Osteocyte (in vitro differentiated cells): ENCODE measurements at places on chromosomes 5 and 9.
A peak's percentile ranks its signal among the peaks of the same experiment; 100 is the strongest.

GRCh38 chr5:10198021-10198420 lies 51.7 kb downstream of the ATPSCKMT start:
- no peaks in the 10 kb centered on the region for H3K27me3 ChIP-seq
- no peak for DNase-seq
- H3K4me1 ChIP-seq: peaks cover under 1% of the 10 kb centered on the region
- no peak overlapping the region for H3K27ac ChIP-seq

DNA sequence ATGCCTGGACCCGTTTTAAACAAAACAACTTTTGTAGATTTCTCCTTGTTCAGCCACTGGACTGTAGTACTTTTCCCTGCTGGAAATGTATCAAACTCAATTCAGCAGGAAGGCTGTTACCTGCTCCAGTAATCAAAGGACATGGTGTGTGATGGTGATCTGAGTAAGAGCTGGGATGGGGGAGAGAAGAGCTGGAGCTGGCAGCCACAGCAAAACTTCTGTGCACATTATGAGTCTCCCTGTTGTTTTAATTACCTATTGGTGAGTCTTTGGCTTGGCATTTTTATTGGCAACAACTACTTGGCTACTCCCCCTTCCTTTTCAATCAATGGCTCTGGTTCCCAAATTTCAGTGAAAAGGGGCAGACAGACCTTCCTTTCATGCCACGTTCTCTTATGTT lies 9.7 kb downstream of the NREP start:
- H3K36me3 ChIP-seq: peaks cover 45% of the 10 kb centered on the region
- peak overlapping the region; percentile 89 for H3K27ac ChIP-seq
- no peaks in the 10 kb centered on the region for H3K27me3 ChIP-seq
- peak overlapping the region; percentile 14 for H3K4me3 ChIP-seq

GRCh38 chr5:38749861-38750260 lies 96.0 kb upstream of the OSMR start:
- H3K4me1 ChIP-seq: peaks cover 2% of the 10 kb centered on the region
- H3K27me3 ChIP-seq: peaks cover 42% of the 10 kb centered on the region
- H3K4me3 ChIP-seq: no peak overlapping the region
- H3K27ac ChIP-seq: no peak overlapping the region
- no peak for DNase-seq
- H3K36me3 ChIP-seq: no peaks in the 10 kb centered on the region

- peaks cover 42% of the 10 kb centered on the region for H3K36me3 ChIP-seq
- no peak for DNase-seq
- no peaks in the 10 kb centered on the region for H3K27me3 ChIP-seq
- no peak overlapping the region for H3K4me3 ChIP-seq
Measured at GRCh38 chr5:181233801-181234454, 9.8 kb downstream of the RACK1 start.

GRCh38 chr9:115649991-115650472 lies 503.6 kb upstream of the PAPPA start:
- peaks cover 34% of the 10 kb centered on the region for H3K4me1 ChIP-seq
- H3K27ac ChIP-seq: peak overlapping the region; percentile 25
- H3K27me3 ChIP-seq: no peaks in the 10 kb centered on the region
- H3K4me3 ChIP-seq: no peak overlapping the region

GRCh38 chr5:54671111-54671531 lies 153.6 kb downstream of the SNX18 start:
- peaks cover 24% of the 10 kb centered on the region for H3K4me1 ChIP-seq
- H3K36me3 ChIP-seq: no peaks in the 10 kb centered on the region
- H3K27me3 ChIP-seq: peaks cover 3% of the 10 kb centered on the region
- H3K4me3 ChIP-seq: no peak overlapping the region

DNA sequence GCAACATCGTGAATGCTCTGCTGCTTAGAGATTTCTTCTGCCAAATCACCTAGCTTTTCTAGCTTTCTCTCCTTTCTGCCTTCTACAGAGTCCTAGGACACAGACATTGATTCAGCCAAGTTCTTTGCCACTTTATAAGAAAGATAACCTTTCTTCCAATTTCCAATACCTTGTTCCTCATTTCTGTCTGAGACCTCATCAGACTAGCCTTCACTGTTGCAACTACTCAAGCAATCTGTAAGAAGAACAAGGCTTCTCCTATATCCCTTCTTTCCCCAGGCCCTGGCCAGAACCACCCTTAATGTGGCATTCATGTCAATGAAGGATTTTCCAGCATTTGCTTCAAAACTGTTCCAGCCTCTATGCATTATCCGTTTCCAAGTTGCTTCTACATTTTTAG lies 24.3 kb downstream of the FBXO10 start:
- H3K27ac ChIP-seq: no peak overlapping the region
- H3K27me3 ChIP-seq: no peaks in the 10 kb centered on the region
- no peak overlapping the region for H3K4me3 ChIP-seq
- no peak for DNase-seq
- peaks cover 4% of the 10 kb centered on the region for H3K36me3 ChIP-seq

- no peak for DNase-seq
- no peak overlapping the region for H3K27ac ChIP-seq
- peaks cover 2% of the 10 kb centered on the region for H3K4me1 ChIP-seq
- H3K36me3 ChIP-seq: no peaks in the 10 kb centered on the region
- no peak overlapping the region for H3K4me3 ChIP-seq
Measured at GRCh38 chr9:96667363-96667728, 12.2 kb upstream of the PRXL2C start.

DNA sequence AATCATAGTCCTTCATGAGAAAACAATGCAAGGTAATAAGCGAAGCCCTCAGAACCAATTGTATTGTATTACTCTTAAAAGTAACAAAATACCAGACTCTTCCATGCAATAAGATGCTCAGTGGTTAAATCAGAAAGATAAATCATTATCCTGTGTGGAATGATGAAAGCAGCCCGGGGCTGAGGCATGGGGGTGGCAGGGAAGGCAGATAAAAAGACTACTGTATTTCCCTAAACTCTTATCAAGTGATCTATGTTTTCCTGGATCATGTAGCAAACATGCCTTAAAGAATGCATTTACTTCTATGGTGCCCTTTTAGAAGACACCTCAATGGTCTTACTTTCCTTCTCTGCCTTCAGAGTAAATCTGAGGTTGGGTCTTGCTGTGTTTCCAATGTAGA lies 105.6 kb upstream of the DAPK1 start:
- DNase-seq: no peak
- H3K27ac ChIP-seq: no peak overlapping the region
- no peaks in the 10 kb centered on the region for H3K27me3 ChIP-seq
- peaks cover 64% of the 10 kb centered on the region for H3K4me1 ChIP-seq

DNA sequence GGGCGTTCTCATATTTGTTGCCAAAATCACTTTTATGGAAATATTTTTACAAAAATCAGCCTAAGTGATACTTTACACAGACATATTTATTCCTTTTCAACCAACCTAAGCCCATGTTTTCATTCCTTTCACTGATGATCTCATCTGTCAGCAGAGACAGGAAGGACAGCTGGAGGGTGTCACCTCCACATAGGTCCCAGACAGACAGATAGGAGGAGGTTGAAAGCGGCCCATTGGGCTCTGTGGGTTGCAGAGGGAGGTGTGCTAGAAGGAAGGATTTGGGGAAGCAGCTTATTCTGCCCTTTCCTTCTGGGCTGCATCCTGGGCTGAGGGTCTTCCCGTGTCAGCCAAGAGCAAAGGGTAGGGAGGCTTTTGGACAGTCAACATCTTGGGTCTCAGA lies 26.0 kb upstream of the SEMA4D start:
- no peaks in the 10 kb centered on the region for H3K4me1 ChIP-seq
- H3K27ac ChIP-seq: no peak overlapping the region
- no peak for DNase-seq
- peaks cover 10% of the 10 kb centered on the region for H3K27me3 ChIP-seq
- no peak overlapping the region for H3K4me3 ChIP-seq

- no peak overlapping the region for H3K27ac ChIP-seq
- no peaks in the 10 kb centered on the region for H3K27me3 ChIP-seq
- H3K36me3 ChIP-seq: peaks cover 38% of the 10 kb centered on the region
- DNase-seq: no peak
- no peaks in the 10 kb centered on the region for H3K4me1 ChIP-seq
- H3K4me3 ChIP-seq: no peak overlapping the region
Measured at GRCh38 chr5:56861893-56862485, 46.6 kb downstream of the MAP3K1 start.

DNA sequence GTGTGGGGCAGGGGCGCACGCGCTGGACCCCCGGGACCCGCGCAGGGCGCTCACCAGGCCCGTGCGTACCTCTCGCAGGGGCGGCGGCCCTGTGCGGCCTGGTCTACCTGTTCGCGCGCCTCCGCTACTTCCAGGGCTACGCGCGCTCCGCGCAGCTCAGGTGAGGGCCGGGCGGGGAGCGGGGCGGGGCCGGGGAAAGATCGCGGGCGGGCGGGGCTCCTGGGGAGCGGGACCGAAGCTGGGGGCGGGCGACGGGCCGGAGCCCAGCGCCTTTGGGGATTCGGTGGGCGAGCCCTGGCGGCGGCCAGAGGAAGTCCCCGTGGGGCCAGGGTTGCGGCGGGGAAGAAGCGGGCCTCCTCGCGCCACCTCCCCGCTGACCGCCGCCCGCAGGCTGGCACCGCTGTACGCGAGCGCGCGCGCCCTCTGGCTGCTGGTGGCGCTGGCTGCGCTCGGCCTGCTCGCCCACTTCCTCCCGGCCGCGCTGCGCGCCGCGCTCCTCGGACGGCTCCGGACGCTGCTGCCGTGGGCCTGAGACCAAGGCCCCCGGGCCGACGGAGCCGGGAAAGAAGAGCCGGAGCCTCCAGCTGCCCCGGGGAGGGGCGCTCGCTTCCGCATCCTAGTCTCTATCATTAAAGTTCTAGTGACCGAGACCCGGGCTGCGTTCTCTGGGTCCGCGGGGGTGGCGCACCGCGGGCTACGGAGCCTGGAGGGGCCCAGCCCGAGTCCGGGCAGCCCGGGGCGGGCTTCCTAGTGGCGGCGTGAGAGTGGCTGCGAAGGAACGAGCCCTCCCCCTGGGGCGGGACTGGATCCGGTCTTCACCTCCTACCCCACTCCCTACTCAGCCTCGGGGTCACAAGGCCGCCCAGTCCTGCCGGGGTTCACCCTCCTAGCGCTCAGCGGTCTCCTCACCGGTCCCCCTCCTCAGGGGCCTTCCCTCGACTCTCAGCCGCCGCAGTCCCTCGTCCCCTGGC lies 2.4 kb downstream of the LTC4S start:
- H3K36me3 ChIP-seq: peaks cover 10% of the 10 kb centered on the region
- H3K4me1 ChIP-seq: peaks cover 14% of the 10 kb centered on the region
- peak overlapping the region; percentile 58 for H3K27ac ChIP-seq

DNA sequence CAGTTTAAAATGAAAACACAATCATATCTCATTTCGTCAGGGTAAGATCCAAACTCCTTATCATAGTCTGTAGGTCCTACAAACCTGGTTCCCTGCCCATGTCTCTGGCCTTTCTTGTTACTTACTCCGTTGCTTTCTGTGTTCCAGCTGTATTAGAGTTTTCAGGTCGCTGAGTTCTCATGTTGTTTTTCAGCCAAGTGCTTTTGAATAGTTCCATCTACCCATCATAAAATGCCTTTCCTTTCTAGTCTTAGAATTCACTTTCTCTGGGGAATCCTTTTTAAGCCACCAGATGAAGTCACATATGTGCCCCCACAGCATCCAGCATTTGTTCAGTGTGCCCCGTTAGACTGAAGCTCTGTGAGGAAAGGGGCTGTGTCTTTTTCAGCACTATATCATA lies 228.7 kb downstream of the YTHDC2 start:
- no peak overlapping the region for H3K27ac ChIP-seq
- no peak for DNase-seq
- H3K27me3 ChIP-seq: no peaks in the 10 kb centered on the region

GRCh38 chr9:136045595-136046553 lies 49.2 kb downstream of the NACC2 start:
- H3K4me3 ChIP-seq: no peak overlapping the region
- H3K36me3 ChIP-seq: peaks cover 6% of the 10 kb centered on the region
- H3K27me3 ChIP-seq: no peaks in the 10 kb centered on the region
- H3K27ac ChIP-seq: no peak overlapping the region

- no peak for DNase-seq
- no peaks in the 10 kb centered on the region for H3K27me3 ChIP-seq
- no peaks in the 10 kb centered on the region for H3K36me3 ChIP-seq
- no peak overlapping the region for H3K4me3 ChIP-seq
- H3K4me1 ChIP-seq: no peaks in the 10 kb centered on the region
Measured at GRCh38 chr5:105230516-105231157, 1668.0 kb upstream of the NUDT12 start.

- DNase-seq: no peak
- no peak overlapping the region for H3K4me3 ChIP-seq
- peaks cover 42% of the 10 kb centered on the region for H3K4me1 ChIP-seq
- H3K27me3 ChIP-seq: no peaks in the 10 kb centered on the region
- no peaks in the 10 kb centered on the region for H3K36me3 ChIP-seq
Measured at GRCh38 chr9:38007016-38007415, 62.0 kb downstream of the SHB start.

- H3K4me3 ChIP-seq: no peak overlapping the region
- peaks cover 2% of the 10 kb centered on the region for H3K36me3 ChIP-seq
- no peaks in the 10 kb centered on the region for H3K27me3 ChIP-seq
- DNase-seq: no peak
- H3K27ac ChIP-seq: no peak overlapping the region
Measured at GRCh38 chr9:115757461-115757860, 396.1 kb upstream of the PAPPA start.

DNA sequence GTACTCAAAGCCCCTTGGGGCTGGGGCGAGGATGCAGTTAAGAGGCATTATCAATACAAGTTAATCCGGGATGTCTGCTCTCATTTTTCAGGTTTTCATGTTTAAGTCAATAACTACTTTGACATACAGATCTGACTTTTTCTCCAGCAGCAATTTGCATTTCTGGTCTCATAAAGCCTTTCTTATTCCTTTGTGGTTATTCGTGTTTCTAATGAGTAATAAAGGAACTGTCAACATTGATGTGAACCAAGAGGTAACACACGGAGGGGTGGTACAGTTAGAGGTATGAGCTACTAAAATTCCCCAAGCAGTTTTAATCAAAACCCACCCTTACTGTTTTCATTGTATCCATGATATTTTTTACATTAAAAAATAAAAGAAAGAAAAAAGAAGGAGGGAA lies 138.0 kb upstream of the NFIB start:
- H3K27ac ChIP-seq: no peak overlapping the region
- no peaks in the 10 kb centered on the region for H3K36me3 ChIP-seq
- no peak for DNase-seq
- peaks cover 39% of the 10 kb centered on the region for H3K27me3 ChIP-seq

- H3K36me3 ChIP-seq: peaks cover 18% of the 10 kb centered on the region
- no peaks in the 10 kb centered on the region for H3K27me3 ChIP-seq
- H3K27ac ChIP-seq: peak overlapping the region; percentile 93
- no peak for DNase-seq
Measured at GRCh38 chr9:35538361-35539234, 48.7 kb downstream of the RUSC2 start.

- H3K27me3 ChIP-seq: peaks cover 2% of the 10 kb centered on the region
- H3K27ac ChIP-seq: no peak overlapping the region
- no peaks in the 10 kb centered on the region for H3K36me3 ChIP-seq
- DNase-seq: no peak
Measured at GRCh38 chr5:41961736-41962135, 36.7 kb downstream of the FBXO4 start.

GRCh38 chr9:108182950-108183381 lies 672.8 kb downstream of the ACTL7B start:
- no peak overlapping the region for H3K4me3 ChIP-seq
- H3K4me1 ChIP-seq: peaks cover 13% of the 10 kb centered on the region
- H3K27ac ChIP-seq: no peak overlapping the region
- no peak for DNase-seq
- H3K36me3 ChIP-seq: no peaks in the 10 kb centered on the region
- no peaks in the 10 kb centered on the region for H3K27me3 ChIP-seq

GRCh38 chr5:108216890-108217289 lies 165.0 kb downstream of the FBXL17 start:
- no peaks in the 10 kb centered on the region for H3K27me3 ChIP-seq
- H3K36me3 ChIP-seq: peaks cover 16% of the 10 kb centered on the region
- DNase-seq: no peak
- peak overlapping the region; percentile 19 for H3K27ac ChIP-seq
- peaks cover 10% of the 10 kb centered on the region for H3K4me1 ChIP-seq
